ENCODE measurements at places on chromosomes 7 and 10.

DNA sequence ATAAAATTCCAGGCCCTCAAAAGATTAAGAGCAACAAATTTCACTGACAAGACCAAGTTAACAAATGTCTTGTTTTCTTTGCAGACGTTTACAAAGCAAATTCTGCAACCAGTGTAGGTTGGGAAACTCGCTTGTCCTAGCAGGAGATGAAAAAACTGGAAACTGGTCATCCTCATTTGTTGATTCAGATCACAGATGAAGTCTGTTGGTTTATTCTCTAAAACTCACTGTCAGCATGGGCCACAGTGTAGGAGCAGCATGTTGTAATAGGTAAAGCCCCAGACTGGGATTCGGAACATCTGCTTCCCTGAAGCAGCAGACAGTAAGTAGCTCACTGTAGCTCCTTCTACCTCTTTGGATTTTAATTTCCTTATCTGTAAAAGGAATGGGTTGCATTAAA, 31.5 kb downstream of the PANK1 start:
- no peak for DNase-seq

DNA sequence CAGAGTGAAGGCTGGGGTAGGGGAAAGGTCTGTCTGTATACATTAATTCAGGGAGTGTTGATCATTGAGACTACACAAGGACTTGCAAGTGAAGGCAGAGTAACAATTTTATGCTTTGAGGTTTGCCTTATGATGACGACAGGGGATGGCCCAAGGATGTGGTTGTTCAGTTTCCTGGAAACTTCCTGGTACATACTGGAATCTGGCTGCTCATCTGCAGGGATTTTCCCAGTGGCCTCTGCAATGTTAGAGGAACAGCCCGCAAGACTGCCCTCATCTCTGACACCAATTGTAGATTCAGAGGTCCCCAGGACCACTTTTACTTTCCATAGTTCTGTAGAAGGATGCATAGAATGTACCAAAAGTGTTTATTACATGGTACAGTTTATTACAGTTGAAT, 189.6 kb downstream of the TMEM178B start:
- no peak for DNase-seq

DNA sequence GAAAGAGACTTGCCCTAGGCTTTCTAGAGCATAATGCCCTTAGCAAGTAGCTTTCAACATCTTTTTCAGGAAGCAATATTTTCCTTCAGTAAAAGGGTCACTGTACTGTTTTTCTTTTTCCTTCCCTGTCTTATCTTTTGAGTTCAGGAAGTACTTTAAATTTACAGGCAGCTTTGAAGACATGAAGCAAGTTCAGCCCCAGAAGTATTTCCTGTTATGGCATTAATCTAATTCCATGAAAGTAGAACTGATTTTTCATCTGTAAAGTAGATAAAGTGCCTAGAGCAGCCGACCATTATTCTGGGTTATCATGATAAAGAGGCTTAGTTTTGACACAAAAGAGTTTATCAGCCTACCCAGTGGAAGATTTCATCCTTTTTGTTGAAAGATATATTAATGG, 288.2 kb downstream of the ADK start:
- no peak for DNase-seq

- DNase-seq, result no peak
Observed at GRCh38 chr10:17010363-17011145, 119.1 kb downstream of the CUBN start.

GRCh38 chr10:121478556-121478955, 119.7 kb downstream of the FGFR2 start:
- DNase-seq, result no peak

DNA sequence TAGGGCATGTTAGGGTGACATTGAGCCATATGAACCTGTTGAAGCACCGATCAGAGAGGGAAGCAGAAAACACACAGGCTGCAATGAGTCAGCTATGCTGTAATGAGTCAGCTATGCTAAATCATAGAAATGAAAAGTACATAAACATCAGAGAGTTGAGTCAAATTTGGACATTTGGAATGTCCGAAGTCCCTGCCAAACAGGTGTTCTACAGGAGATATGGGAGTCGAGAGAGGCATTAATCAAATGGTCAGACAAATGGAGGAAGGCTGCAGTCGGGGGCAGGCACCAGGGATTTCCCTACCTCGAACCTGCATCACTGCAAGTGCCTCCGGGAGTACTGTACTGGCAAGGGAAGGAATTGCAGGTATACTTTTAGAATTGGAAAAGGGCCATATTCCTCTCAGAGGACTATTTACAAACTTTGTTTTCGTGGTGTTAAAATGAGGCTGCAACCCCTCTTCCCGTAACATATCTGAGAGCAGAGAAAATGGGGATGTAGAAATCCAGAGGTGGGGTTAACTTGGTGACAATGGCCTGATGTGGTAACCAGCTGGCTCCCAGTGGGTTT, 8.8 kb upstream of the ZC3HAV1 start:
- DNase-seq, result no peak

DNA sequence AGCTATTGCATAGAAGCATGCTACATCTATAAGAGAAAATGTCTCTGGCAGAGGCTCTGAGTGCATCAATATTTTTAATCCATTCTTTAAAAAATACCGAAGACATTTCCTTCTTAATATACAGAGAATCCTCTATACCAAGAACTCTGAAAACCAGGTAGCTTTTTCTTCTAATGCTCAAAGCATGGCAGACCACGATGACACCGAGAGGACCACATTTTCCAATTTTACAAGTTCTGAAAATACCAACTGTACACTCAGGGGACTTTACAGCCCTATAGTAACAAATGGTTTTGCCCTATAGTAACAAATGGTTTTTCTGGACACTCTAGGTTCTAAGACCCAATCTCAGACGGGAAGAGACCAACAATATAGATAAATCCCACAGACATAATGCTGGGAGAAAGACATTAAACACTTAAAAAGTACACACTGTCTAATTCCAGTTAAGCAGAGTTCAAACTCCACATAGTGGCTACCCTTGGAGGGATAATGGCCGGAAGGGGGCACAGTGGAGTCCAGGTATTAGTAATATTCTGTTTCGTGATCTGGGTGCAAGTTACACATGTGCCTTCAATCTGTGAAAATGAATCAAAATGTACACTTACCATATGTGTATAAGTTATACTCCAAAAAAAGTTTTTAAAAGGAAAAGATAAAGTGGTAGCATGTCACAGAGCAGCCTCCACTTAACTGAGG, 26.2 kb downstream of the CCDC6 start:
- DNase-seq, result no peak

DNA sequence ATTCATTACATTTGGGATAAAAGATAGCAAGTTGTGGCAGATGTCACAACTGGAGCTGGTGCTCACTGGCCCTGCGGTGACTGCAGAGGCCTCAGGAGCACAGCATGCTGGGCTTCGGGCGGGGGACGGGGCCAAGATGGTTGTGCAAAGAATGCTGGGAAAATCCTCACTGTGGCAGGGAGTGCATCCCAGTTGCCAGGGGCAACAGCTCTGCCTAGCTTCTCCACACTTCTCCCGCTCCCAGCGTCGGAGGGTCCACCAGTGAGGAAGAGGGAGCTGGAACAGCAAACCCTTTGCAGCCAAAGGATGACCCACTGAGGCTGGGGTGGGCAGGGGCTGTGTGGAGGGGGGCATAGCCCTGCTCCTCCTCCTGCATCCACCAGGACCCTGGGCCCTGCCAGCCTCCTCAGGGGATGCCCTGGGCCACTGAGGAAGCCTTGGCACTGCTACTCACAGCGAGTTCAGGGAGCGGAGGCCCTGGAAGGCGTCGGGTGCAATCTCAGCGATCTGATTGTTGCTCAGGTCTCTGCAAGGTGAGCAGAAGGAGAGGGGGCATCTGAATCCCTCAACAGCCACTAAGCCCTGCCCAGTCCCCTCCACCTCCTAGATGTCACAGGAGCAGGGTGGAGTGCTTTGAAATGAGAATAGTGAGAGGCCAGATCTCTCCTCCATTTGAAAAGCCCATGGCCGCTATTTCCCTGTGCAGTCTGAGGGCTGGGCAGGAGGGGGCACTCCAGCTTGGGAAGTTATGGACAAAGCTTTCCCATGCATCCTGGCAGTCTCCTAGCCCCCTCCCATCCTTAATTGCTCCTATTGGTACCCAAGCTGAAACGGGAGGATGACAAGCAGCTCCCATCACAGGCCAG, 126.5 kb downstream of the SLIT1 start:
- DNase-seq, result no peak

DNA sequence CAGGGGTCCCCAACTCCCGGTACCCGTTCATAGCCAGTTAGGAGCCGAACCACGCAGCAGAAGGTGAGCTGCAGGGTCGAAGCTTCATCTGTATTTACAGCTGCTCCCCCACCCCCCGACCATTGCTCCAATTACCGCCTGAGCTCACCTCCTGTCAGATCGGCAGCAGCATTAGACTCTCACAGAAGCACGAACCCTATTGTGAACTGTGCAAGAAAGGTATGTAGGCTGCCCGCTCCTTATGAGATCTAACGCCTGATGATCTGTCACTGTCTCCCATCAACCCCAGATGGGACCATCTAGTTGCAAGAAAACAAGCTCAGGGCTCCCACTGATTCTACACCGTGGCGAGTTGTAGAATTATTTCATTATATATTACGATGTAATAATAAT, 14.6 kb upstream of the AZGP1 start:
- no peak for DNase-seq
